CD8-positive, alpha-beta T cell (primary cell): ENCODE measurements at places on chromosomes 2 and 18.

GRCh38 chr2:220143336-220143735 lies 515.9 kb downstream of the SLC4A3 start:
- no peak for DNase-seq

DNA sequence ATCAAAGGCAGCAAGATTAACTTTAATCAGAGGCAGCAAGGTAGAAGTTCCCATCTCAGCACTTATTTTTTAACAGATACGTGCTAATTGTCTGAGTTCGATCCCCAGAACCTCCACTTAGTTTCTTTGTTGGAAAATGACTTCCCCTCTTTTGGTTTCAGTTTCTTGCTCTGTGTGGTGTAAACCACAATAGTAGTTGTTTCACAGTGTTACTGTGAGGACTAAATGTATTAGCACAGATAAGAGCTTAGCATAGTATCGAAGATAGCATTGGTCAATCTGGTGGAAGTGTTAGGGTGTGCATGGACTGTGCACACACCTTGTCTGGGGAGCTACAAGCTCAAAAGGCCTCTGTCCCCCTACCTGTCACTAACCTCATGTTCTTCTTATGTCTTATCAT lies 988.3 kb upstream of the GYPC start:
- DNase-seq: no peak

DNA sequence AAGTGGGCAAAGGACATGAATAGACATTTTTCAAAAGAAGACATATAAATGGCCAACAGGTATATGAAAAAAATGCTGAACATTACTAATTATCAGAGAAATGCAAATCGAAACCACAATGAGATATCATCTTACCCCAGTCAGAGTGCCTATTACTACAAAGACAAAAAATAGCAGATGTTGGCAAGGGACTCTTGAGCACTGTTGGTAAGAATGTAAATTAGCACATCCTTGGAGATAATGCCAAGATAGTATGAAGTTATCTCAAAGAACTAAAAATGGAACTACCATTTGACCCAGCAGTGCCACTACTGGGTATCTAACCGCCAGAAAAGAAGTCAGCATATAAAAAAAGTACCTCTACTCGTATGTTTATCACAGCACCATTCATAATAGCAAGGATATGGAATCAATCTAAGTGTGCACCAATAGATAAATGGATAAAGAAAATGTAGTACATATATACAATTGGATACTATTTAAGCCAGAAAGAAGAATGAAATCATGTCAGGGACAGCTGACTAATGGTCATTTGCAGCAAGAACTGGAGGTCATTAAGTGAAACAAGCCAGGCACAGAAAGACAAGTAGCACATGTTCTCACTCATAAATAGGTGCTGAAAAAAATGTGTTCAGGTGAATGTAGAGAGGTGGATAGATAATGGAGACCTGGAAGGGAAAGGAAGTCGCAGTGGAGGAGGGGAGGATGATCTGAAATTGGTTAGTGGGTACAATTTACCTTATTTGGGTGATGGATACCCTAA lies 141.7 kb upstream of the B3GNT2 start:
- DNase-seq: no peak

GRCh38 chr2:102208774-102209173 lies 22.0 kb downstream of the IL1RL2 start:
- DNase-seq: no peak

GRCh38 chr18:50051288-50051687 lies 143.7 kb downstream of the MYO5B start:
- DNase-seq: no peak

- DNase-seq: no peak
Observed at GRCh38 chr2:40281021-40281940, 170.6 kb downstream of the SLC8A1 start.

GRCh38 chr2:70714141-70714905 lies 53.7 kb downstream of the ADD2 start:
- DNase-seq: no peak

DNA sequence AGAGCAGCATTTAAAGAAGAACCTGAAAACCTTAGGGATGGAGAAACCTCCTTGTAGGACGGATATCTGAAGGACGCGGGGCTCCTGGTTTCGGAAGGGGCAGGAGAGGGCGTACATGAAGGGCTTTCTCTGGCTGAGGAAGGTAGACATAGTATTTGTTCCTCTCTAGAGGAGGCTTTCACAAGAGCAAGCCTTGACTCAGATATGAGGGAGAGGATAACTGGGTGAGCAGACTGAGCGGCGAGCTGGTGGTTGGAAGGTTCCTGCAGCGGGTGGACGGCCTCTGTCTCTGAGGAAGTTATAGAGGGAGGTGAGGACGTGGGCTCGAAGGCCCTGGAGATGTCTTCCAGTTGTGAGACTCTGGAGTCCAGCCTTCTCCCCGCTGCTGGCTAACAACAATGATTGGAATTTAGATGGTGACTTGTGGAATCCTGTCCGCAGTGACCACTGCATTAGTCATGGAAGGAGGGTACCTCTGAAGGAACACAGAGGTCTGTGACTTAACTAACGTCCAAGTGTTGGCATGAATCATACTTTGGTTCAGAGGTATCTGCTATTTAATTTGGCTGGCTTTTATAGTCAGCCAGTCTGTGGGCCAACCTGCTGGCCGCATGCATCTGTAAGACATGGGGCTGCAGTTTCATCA lies 80.9 kb downstream of the ASAP2 start:
- DNase-seq: no peak

- no peak for DNase-seq
Observed at GRCh38 chr2:144310889-144311608, 208.9 kb downstream of the ZEB2 start.

DNA sequence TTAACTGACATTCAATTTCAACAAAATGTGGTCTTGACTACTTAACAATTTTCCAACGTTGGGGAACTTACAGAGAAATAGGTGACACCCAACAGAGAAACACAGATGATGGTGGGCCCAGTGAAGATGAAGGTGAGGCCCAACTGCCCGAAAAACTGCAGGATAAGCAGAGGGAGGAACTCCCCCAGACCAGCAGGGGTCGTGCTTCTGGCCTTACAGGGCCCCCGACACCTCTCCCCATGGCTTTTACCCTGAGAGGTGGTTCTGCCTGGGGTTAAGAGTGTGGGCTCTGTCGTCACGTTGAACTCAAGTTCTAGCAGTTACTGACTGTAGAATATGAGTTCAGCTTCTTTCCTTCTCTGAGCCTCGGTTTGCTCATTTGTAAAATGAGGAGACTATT lies 119.5 kb upstream of the SMIM21 start:
- DNase-seq: no peak

DNA sequence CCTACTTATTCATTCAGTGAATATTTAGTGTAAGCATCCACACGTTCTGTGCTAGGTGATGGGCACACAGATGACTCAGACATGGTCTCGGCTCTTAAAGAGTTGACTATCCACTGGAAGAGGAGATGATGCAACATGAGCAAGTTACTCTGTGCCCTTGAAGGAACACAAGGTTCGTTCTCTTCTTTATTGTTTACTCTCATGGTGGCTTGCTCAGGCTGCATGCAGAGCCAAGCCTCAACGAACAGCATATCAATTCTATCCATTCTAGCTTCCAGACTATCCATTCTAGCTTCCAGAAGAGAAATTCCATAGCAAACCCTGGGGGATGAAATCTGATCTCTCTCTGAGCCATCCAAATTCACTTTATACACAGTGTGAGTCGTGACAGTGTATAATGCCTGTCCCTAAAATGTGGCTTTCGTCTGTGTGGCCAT lies 68.1 kb upstream of the CTAGE1 start:
- no peak for DNase-seq

- no peak for DNase-seq
Observed at GRCh38 chr2:120289221-120289906, 36.7 kb downstream of the RALB start.

GRCh38 chr2:215900203-215900611 lies 113.1 kb downstream of the MREG start:
- DNase-seq: no peak

- no peak for DNase-seq
Observed at GRCh38 chr18:21489119-21489750, 111.3 kb downstream of the ESCO1 start.

DNA sequence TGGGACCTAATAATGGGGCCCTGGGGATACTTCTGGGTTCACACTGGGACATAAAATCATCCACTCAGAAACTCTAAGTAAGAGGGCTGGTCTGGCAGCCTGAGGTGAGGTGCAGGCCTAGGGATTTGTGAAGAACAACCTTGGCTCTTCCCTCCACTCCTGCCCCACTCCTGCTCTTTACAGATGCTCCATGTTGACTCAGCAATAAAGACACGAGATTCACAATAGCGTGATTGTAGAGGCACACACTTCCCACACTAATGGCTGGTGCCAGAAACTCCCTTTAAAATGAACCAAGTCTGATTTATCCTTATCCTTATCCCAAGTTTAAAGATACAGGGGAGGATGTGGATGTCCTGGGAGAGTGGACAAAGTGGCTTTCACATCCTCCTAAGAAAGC lies 228.2 kb downstream of the ACTR3 start:
- DNase-seq: no peak

DNA sequence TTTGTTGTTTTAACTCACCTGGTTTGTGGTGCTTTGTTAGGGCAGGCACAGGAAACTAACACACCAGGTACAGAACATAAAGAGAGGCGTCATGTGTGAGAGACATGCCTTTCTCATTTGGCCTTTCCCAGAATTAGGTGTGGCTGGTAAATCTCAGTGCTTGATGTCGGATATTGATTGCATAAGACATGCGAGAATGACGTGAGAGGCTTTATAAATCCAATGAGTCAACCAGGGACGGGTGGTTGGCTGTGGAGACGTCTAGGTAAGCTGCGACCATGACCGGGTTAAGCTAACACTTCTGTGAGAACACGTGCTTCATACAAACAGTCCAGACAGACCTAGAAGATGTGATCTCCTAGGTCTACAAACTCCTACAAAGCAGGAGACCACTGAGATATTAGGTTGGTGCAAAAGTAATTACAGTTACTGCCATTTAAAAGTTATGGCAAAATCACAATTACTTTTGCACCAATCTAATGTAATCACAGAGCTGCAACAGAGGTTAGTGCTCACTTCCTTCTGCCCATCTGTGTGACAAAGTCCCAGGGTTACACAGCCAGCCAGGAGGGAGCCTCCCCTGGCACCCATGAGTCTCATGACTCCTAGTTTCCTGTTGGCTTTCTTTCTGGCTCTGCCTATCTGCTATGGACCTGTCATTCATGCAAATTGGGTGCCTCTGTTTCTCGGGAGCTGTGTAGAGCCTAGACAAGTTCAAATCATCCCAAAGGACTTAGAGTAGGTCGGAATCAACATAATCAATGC lies 98.9 kb upstream of the ATP8B1 start:
- DNase-seq: no peak

DNA sequence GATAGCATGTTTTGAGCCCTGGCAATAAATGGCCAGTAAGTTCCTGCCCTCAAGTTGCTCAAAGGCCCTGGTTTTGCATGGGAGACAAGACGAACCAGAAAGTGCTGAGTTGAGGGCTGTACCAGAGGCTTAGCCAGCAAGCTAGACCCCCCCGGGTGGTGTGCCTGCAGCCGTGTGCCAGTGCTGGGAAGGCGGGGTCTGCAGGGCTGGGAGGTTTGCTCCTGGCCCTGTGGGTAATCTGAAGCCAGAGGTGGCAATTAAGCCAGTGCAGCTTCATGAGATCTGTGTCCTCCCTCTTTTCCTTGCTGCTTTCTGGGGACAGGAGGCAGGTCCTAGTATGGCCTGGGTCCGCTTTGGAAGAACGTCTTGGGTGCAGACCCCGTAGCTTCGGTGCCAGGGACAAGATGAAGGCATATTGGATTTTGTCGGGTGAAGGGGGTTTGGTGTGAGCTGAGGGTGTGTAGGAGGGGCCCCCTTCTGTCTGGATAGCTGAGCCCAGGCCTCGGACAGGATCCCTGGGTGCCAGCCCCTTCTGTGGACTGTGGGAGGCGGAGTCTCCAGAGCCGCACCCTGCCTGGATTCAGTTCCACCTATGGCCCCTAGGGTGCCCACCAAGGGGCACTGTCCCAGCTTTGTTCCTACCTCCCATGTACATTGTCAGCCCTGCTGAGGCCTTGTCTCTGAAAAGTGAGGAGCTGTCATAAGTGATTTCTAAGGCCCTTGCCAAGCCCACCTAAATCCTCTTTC lies 15.6 kb downstream of the ATOH8 start:
- no peak for DNase-seq

- DNase-seq: no peak
Observed at GRCh38 chr2:101003278-101003775, 1.2 kb downstream of the RPL31 start.

DNA sequence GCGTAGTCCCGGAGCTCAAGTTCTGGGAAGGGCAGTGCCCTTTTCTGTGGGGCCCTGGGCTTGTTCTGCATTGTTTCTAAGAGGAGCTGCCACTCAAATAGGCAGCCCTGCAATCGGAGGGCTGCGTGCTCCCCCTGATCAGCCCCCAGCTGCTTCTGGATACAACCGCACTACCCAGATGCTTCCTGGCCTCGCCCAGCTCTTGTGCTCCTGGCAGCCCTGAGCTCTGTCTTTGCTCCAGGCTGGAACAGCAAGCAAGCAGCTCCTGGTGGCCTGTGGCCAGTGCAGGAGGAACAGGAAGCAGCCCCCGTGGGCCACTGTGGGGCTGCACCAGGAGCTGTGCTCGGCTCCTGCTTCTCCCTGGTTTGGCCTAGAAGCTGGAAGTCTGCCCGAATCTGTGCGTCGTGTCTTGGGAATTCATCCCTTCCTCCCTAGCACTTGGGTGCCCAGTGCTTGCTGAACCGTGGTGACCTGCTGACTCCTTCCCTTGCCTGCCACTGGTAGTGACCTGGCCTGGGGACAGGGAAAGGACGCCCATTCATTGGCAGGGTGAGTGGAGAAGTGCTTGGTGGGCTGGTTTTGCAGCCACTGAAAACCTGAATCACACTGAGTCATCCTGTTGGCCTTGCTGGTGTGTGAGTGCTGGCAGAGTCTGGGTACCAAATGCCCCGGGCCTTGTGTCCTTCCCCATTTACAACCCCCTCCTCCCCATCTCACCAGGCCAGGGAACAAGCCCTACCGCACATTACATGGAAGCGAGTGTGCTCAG lies 27.3 kb upstream of the NTSR2 start:
- DNase-seq: no peak

- no peak for DNase-seq
Observed at GRCh38 chr2:33058716-33059470, 112.1 kb downstream of the LTBP1 start.

- DNase-seq: no peak
Observed at GRCh38 chr2:231887756-231888155, 38.4 kb downstream of the NPPC start.

DNA sequence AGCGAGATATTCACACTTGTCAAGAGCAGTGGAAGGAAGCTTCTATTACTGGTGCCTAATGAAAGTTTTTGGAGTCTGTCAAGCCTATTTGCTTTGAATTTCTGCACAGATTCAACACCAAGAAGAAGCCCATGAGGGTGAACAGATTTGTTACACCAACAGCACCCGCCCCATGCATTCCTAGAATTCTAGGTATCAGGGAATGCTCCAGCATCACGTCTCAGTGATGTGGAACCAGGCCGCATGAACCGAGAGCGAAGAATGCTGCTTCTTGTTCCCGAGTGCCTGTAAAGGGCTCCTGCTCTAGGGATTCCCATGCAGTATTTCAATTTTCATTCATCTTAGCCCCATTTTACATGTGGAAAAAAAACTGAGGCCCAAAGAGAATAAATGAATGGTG lies 69.7 kb downstream of the KCNF1 start:
- DNase-seq: no peak
